ENCODE measurements at places on chromosomes 5 and 9. TPM values are rescaled to one million over a fixed set of nuclear protein-coding genes. Genes with fewer than 3 reads are reported as not detected.

Gene COL15A1
- total RNA-seq = 1.9 TPM

Gene BRINP1
- not detected for total RNA-seq

DNA sequence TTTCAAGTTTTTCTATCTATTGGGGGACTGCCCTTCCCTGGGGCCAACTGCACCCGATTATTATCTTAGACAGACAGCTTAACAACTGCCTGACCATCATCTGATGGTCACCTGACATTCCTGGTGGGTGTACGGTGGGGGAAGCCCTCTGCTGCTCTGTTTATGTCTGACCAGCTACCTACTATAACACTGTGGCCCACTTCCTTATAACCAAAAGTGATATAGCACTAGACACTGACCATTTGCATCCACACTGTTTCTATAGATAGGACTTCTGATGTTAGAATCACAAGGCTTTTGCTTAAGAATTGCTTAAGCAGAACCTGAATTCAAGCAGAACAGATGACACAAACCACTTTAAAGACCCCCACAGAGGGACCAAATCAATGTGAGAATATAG lies 110.5 kb upstream of the RAI14 start:
- no peaks in the 10 kb centered on the region for H3K27me3 ChIP-seq
- no peak for DNase-seq
- H3K27ac ChIP-seq = no peak overlapping the region
- H3K4me3 ChIP-seq = no peak overlapping the region
- H3K36me3 ChIP-seq = no peaks in the 10 kb centered on the region

GRCh38 chr9:135602789-135603481 lies 36.4 kb downstream of the GLT6D1 start:
- no peak overlapping the region for H3K27ac ChIP-seq
- H3K27me3 ChIP-seq = no peaks in the 10 kb centered on the region
- H3K4me1 ChIP-seq = no peaks in the 10 kb centered on the region
- H3K4me3 ChIP-seq = no peak overlapping the region

DNA sequence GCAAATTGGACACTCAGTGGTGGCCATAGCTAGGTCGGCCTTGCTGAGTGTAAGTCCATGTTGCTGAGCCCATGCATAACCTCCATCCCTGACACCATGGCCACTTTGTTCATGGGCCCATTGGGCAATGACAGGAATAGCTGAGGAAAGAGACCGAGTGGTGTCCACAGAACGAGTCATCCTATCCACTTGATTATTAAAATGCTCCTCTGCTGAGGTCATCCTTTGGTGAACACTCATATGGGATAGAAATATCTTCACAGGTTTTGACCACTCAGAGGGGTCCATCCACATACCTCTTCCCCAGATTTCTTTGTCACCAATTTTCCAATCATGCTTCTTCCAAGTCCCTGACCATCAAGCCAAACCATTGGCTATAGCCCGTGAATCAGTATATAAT lies 63.6 kb downstream of the PPIC start:
- no peak overlapping the region for H3K4me3 ChIP-seq
- no peak overlapping the region for H3K27ac ChIP-seq
- peaks cover 2% of the 10 kb centered on the region for H3K4me1 ChIP-seq
- DNase-seq = peak; percentile 75

DNA sequence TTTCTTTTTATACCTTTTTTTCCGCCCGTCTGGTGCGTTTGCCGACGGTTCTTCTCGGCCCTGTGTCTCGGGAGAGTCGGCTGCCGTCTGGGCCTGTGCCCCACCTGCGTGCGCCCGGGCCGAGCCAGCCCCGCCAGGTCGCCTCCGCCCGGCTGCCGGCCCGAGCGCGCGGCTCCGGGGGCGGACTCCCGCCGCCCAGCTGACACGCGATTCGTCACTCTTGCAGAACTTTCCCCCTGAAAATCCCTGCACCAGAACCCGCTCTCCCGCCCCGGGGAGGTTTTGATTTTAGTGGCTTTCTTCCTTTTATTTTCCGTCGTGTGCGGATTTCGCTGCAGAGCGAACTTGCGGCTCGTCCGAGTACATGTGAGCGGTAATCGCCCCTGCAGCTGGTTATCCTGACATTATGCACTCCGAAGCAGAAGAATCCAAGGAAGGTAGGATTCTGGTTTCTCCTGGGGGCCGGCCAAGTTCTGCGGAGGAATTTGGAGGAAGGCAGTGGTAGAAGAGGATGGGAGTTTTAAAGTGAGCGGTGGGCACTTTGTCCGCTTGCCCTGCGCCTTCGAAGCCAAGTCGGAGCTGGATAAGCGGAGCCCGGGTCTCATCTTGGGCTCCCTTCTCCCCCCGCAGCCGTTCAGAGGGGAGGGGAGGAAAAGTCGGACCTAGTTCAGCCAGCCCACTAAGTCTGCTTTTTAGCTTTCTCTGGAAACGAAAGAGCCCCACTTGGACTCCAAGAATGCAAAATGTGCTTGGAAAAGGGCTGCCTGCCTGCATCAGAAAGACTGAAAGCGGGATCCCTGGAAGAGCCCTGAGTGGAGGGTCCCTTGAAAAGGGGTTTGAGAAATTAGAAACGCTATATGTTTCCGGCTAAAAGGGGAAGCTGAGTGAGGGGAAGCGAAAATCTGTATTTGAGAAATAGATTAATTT lies at the start of gene TNFAIP8:
Gene TNFAIP8 (plus strand): TSS at position 335 of the 927 bp plus-strand sequence. CDS start 72 bp downstream, at position 407.
- H3K27me3 ChIP-seq = no peaks in the 10 kb centered on the region
- peak; percentile 70 for DNase-seq
- peak within 1 kb of the TSS; percentile 88 for H3K27ac ChIP-seq
- peaks cover 14% of the 10 kb centered on the region for H3K4me1 ChIP-seq
- H3K36me3 ChIP-seq = no peaks in the 10 kb centered on the region
- peak within 1 kb of the TSS; percentile 74 for H3K4me3 ChIP-seq

DNA sequence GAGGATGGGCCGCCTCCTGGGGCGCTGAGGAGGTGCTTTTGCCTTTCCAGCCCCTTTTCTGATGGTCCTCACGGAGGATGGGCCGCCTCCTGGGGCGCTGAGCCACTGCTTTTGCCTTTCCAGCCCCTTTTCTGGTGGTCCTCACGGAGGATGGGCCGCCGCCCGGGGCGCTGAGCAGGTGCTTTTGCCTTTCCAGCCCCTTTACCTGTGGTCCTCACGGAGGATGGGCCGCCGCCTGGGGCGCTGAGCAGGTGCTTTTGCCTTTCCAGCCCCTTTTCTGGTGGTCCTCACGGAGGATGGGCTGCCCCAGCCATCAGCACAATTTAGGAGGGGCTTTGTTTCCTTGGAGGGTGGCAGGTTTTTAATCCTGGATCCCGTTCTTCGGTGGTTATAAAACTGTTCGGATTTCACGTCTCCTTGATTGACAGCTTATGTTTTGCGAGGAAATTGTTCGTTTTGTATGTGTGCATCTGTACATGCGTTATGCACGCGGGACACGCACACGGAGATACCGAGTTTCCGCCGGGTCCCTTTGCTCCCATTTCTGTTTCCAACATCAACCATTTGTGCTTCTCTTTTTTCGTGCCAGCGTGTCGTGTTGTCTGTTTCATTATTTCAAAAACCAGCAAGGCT lies 34.7 kb upstream of the SLC9A3 start:
- peaks cover 17% of the 10 kb centered on the region for H3K27me3 ChIP-seq
- no peak overlapping the region for H3K27ac ChIP-seq
- H3K36me3 ChIP-seq = no peaks in the 10 kb centered on the region
- DNase-seq = no peak
